ENCODE measurements at places on chromosomes 3 and 15.

DNA sequence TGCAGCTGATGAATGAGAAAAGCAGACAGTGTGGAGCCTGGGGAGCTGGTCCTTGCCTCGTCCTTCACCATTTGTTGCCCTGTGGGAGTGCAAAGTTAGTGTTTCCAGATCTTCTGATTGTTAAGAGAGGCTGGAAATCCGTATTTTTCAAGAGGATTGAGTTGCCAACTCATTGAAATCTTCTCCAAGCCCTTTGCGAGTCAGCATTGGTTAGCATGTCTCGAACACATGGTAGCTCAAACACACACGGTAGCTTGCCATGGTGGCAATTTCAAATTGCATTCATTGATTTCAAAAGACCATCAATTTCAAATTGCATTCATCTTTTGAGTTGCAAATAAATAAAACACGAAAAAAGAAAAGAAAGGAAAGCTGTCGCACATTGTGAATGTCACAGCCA lies 70.7 kb downstream of the SLCO3A1 start:
- no peak for DNase-seq

- peak; percentile 87 for DNase-seq
These were observed at the start of gene CEP70 for GRCh38 chr3:138594150-138594934. Gene CEP70, minus strand, starts transcription at chr3:138594260. Its CDS starts 21,333 bp downstream, at chr3:138572927.

DNA sequence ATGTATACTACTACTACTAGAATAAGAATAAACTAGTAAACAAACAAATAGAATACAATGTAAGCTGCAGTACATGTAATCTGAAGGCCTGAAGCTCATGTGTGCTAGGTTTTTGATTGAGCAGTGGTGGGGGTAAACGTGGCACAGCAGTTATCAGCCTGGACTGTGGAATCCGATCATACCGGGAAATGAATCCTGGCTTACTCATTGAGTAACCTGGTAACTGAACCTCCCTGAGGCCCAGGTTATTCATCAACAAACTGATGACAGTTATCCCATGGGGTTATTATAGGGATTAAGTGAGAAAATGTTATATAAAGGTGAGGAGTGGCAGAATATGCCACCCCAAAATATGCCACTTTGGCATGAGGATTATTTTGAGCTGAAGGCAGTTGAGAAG lies 339.1 kb downstream of the FHIT start:
- no peak for DNase-seq

- DNase-seq, result peak; percentile 6
These were observed 4.5 kb downstream of the IL17RB start for GRCh38 chr3:53850895-53851294.

GRCh38 chr3:10419637-10420232 lies 85.7 kb downstream of the ATP2B2 start:
- no peak for DNase-seq

GRCh38 chr3:164200053-164200823 lies 878.1 kb downstream of the SI start:
- DNase-seq, result no peak

- no peak for DNase-seq
These were observed 8.2 kb downstream of the AP3S2 start for GRCh38 chr15:89885611-89886010.

DNA sequence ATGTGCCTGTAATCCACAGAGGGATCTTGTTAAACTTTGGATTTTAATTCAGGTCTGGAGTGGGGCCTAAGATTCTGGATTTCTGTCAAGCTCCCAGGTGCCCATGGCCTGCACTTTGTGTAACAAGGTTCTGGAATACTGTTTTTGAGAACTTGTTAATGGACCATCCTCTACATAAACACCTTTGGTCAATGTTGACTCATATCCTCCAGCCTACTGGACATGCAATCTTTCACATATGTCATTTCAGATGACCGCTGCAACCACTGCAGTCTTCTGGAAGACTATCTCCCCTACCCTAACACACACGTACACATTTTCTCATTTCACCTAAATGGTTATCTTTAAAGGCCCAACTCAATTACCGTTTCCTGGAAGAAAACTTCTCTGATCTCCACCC lies 302.1 kb upstream of the TPRG1 start:
- no peak for DNase-seq

DNA sequence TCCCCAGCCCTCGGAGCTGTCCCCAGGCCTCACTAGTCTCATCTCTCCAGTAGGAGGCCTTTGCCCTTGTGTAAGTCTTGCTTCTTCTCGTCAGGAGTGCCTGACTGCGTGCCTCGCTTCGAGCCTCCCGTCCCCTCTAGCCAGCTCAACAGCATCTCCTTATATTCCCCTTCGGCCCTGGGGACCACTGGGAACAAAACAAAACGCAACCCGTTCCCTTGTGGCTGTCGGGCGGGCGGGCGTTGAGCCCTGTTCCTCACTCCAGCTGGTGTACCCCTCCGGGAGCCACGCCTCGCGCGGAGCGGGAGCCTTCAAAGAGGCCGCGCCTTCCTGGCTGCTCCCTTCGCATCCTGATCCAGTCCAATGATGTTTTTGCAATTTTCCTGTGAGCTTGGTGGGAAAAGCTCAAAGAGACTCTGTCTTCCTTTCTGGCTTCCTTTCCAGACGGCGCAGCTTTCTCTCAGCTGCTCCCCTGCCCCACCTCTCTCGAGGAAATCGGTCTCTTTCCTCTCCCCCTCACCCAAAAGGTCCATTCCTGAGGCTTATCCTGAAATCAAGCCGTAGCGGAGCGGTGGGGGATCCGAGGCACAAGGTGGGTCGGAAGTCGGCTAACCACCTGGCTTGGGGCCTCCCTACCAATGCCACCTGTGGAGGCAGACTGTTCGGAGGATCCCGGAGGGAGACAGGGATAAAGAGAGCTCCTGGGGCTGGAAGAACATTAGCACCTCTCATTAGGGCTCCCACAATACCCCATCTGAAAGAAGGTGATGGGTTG lies 33.4 kb upstream of the SRP14 start:
- no peak for DNase-seq

DNA sequence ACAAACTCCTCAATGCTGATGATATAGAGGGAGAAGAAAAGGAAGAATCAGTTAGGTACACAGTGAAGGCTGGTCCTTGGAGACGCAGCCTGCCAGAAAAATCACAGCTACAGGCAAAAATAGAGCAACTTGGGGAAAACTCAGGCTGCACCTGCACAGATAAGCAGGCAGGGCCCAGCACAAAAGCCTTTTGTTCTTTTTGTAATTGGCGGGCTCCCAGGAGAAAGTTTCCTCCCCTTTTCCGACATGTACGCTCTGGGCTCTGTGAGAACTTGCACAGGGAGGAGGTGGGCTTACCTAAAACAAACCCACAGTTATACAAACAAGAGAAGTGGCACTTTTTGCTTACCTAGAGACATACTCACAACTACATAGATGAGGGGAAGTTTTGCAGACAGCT lies 813.4 kb upstream of the EPHA6 start:
- DNase-seq, result no peak

DNA sequence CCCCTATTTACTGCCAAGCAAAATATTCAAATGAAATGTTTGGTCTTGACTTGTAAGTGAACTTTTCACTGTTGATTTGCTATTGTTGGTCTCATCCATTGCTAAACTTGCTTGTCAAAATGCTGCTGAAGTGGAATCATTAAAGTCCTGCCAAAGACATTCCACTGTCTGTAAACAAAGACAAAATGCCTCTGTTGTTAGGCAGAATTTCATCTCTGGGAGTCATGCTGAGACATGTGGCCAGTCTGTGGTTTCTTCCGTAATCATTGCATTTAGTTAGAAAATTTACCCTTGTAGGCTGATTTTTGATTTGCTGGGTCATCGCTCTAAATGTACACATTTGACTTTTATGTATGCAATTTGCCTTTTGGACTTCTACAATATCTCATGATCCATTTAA lies 577.7 kb downstream of the MECOM start:
- DNase-seq, result peak; percentile 89

DNA sequence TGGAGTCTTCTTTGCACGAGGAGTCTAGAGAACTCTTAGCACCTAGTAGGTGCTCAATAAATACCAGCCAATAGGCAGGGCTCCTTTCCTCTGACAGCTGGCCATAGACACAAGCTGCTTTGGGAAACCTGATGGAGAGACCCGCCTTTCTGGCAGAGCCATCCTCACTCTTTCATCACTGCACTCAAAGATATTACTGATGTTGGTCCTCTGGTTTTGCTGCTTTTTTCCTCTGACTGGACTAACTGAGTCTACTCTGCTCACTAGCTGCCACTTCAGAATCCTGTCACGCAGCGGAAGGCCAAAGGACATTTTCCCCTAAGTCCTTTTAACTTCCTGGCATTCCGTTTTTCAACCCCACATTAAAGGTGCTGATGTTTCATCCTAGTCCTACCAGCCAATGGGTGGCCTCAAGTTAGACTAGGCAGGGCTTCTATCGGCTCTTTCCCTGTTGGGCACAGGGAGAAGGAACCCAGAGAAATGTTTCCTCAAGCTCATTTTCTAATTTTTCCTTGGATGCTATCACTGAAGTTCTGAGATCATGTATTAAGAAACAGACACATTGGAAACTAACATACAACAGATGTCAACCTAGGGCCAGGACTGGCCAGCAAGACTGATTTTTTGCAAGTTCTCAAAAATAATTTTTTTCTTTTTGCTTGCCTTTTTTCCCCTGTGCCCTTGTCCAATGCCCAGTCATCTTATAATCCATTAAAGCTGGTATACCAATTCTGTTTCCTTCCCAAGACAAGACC lies 132.8 kb upstream of the ICE2 start:
- no peak for DNase-seq

- DNase-seq, result no peak
These were observed 677.0 kb downstream of the NTRK3 start for GRCh38 chr15:87579537-87579936.

DNA sequence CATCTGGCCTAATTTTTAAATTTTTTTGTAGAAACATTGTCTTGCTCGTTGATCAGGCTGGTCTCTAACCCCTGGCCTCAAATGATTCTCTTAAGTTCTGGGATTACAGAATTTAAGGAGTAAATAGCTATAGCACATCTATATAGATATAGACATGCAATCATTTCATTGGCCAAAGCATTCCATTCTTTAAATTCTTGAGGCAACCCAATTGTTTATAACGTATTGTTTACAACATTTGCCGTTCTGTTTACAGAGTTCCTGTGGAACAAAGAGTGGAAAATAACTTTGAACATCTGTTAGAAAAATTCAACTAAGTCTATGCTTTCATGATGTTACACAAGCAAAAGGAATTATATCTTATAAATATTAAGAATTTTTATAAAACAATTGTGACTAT lies 205.2 kb upstream of the ROBO2 start:
- DNase-seq, result no peak

GRCh38 chr15:65773386-65774111 lies 18.5 kb downstream of the DENND4A start:
- no peak for DNase-seq

DNA sequence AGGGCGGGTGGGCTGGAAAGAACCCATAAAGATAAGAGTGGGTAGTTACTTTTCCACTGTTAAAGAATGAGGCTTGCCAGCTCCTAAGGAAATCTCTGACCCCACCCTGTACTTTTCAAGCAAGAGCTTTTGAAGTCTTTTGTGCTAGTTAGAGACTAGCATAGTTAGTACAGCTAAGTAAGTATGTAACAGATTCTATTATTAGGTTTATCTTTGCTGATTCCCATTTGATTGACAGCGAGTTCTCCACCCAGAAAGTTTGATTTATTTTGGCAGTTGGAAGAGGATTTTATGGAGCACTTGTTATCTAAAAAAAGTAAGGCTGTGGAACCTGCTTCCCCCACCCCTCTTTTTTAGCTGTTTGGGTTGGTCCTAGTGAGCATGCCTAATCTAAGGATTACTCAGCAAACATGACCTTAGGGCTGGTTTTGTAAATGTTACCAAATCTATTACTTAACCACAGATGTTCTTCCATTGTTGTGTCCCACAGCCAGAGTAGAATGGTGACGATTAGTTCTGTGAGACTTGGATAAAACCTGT lies 57.6 kb downstream of the FNDC3B start:
- DNase-seq, result peak; percentile 71

DNA sequence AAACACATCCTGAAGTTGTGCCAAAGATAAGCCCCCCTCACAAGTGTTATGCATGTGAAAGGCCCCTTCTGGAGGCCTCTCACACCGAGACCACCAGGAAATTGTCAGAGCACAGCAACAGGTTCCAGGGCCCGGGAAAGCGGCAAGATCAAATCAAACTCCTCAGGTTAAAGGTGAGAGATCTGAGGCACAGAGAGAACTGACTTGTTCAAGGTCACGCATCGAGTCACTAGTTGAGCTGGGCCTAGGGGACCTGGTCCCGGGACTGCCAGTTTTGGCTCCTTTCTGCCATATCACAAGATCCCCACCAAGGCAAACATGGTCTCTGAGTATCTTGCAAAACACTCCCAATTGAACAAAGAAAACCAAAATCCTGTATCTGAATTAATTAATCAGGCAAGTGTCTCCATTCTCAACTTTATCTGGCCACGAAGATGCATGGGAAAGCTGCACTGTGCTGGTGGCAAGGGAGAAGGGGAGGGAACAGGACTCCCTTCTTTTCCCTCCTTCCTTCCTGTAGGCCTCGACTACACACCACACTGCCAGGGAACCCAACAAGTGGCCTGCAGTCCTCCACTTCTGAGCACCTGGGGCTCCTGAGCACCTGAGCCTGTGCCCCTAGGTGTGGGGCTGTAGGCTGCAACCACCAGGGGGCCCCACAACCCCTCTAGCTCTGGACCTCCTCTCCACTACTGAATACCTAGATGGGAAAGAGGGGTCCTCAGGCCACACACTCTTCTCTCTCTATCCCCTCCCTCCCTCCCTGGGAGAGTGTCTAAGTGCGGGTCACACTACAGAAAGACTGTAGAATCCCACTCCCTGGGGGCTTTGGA lies 37.3 kb downstream of the ANP32A start:
- no peak for DNase-seq

DNA sequence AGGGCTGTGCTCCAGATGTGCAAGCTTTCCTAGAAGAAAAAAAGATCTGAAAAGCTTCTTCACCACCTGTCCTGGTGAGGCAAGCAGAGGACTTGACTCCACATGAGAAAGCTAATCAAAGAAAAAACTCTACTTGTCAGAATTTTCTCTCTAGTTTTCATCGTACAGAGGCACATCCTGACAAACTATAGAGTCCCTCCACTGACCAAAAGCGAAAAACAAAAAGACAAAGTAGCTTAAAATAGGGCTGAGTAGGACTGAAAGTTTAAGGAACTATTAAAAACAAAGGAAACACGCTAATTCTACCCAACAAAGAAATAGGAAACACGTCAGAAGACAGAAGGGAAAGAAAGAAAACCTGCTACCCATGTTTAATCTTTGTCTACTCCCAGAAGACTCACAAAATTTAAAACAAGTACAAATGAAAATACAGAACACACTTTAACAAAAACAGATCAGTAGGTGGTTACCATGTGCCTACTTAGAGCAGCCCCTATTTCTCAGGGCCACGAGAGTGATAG lies 26.5 kb downstream of the NANOGP8 start:
- no peak for DNase-seq
